Amygdala (tissue), 56 donors: ENCODE measurements at places on chromosomes 7 and 10.

GRCh38 chr10:129548600-129548999 is 81.6 kb downstream of the MGMT start:
- DNase-seq: no peak

DNA sequence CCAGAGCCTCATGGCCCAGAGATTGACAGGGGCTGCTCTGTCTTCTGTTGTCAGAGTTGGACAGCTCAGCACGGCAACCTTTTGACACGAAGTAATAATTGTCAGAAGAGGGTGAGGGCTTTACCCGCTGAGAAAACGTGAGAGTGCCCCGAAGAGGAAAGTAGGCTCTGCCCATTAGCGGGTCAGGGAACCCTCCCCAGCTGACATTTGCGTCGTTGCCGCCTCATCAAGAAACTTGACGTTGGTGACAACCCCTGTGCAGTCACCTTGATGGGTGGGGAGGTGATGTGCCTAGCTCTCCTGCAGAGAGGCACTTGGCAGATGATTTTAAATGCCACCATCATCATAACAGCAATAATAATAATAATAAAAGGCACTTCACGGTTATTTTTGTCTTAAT is 202.1 kb downstream of the USP6NL start:
- DNase-seq: no peak

DNA sequence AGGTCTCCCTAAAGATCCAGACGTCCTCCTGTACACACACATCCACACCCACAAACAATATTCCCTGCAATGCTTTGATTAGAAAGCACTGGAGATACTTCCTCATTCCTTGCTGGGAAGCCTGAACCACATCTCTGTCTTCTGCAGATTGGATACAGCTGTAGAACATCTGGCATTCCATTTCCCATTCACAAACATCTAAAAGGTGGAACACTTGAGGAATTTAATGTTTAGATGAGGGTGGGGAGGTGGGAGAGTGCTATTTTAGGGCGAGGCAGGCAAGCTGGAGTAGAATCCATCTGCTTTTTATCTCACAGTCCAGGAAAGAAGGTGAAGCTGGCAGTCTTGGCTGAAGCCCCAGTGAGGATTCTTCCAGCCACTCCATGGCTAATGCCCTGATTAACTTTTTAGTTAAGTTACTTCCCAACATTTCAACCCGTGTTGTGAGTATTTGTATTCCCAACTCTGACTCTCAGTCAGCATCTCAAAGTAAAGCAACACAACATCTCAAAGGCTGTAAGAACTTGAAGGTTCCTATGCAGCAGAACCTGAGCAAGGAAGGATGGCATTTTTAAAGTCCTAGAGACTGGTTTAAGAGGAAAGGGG is 46.1 kb downstream of the CYTH3 start:
- no peak for DNase-seq

- no peak for DNase-seq
Measured at GRCh38 chr10:48364659-48365405, 58.4 kb downstream of the MAPK8 start.

DNA sequence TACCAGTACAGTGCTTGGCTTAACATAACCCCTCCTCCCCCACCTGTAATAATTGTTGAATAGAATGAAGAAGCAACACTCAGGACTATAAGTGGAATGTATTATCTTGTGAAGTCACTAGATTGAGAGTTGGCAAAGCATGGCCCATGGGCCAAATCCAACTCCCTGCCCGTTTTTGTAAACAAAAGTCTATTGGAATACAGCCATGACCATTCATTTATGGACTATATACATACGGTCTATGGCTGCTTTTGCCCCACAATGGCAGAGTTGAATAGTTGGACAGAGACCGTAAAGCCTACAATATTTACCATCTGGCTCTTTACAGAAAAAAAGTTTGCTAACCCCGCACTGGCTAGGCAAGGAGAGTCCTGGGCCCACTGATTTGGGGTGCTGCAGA is 48.1 kb upstream of the CYCS start:
- DNase-seq: no peak

DNA sequence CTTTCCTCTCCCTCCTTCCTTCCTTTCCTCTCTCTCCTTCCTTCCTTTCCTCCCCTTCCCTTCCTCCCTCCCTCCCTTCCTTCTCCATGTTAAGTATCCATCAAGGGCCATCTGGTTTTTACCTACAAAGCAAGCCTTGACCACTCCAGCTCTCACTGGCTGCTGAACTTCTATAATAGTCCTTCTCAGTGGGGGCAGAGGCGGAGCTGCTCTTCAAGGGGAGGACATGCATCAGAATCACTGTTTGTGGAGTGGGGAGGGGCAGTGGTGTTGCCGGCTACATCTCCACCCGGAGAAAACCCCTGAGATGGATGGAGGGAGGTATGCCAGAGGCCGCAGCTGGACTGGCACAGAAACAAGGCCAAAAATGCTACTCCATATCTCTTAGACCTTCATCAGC is 25.9 kb downstream of the LAMB1 start:
- DNase-seq: no peak

DNA sequence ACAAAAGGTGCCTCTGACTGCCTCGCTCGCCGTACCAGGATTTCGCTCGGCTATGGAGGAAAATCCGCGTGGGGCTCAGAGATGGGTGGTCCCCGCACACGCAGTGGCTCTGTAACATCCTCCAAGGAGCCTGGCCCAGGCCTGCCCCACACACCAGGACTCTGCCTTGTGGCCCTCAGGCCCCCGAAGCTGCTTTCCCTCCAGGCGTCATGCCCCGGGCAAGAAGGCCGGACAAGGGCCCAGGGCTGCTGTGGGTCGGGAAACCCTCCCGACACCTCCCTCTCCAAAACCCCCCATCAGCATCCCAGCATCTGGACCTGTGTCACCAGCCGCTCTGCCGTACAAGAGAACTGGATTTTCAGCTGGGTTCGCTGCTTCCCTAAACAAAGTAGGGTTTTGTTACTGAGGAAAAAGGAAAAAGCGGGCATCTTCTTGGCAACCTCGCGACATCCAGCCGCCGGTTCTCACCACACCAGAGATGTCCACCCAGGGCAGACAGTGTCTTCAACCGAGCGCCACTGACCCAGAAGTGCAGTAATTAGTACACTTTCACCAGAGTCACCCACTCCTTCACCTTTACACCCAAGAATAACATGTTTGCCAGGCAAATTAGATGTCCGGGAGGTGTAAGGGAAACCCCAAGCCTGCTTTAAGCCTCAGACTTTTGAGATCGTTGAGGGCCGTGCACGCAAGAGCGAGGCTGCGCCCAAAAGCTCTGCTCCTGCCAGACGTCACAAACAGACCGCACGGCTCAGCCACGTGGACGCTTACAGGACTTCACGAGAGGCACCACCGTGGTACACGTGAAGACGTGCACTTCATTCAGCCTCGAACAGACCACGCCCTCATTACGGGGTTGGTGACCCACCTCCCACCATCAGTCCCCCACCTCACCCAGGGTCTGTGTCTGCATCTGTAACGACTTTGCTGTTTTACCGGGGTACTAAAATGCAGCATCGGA is 62.2 kb downstream of the DIP2C start:
- peak; percentile 40 for DNase-seq

GRCh38 chr7:101575721-101576120 is 53.4 kb downstream of the MYL10 start:
- no peak for DNase-seq

DNA sequence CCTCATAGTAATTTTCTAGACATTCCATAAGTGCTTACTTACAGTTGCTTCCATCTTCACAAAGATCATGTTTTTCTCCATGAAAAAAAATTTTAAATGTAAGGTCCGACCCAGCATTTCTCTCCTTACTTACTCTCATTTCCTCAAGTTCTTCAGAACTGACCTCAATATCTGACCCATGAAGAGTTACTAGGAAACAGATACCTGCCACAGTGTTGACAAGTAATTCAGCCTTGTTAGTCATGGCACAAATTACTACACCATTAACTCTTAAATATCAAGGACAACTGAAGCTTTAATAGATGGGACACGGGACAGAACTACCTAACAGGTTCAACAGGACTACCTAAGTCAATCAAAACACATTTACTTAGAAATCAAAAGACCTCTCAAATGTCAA is 316.2 kb downstream of the POM121L12 start:
- no peak for DNase-seq

- DNase-seq: no peak
Measured at GRCh38 chr7:70694434-70694970, 437.4 kb upstream of the GALNT17 start.

GRCh38 chr10:6504296-6504695 is 75.8 kb downstream of the PRKCQ start:
- no peak for DNase-seq

DNA sequence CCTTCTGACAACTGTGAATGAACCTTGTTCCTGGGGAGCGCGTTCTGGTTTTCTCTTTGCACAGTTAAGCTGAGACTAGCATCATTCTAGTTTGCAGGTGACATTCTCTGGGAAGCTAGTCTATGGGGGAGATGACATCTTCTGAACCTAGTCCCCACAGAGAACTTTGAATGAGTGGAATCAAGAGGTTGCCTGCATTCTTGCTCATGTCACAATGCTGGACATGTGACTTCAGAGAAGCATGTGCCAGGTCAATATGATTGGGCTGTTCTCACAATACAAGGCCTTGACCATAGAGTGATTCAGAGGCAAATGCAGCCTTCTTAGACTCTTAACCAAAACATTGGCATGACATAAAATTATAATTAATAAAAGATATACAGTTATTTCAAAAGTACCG is 22.1 kb downstream of the KLLN start:
- DNase-seq: no peak

DNA sequence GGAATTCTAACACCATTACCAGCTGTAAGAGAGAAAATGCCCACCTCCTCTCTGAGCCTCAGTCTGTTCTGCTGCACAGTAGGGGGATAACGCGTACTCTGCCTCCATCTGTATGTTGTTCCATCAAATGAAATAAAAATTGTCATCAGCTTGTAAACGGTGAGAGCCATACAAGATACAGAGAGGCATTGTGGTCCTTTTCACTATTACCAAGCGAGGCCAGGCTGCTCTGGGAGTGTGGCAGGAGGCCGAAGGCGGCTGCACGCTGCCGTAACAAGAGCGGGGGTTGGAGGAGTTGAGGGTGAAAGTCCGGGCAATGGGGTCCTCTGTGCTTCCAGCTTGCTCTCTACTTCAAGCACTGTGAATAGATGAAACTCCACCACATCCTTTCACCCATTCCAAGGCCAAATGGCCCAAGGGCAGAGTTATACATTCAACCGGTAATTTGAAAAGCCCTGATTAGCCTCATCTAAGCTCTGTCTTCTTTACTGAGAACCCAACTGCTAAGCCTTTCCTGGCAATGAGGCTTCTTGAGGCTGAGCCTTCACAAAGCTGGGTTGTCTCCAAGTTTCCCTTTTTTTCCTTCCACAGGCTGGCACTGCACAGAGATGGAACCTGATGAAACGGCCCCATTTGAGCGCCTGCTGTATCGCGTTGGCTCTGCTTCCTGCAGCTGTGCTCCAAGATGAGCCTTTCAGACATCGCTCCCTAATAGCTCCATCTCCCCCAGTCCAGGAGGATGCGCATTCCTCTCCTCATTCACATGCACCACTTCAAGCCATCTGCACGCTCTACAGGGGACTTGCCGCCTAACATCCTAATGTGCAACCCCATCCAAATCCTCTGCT is 47.2 kb downstream of the PYROXD2 start:
- no peak for DNase-seq

DNA sequence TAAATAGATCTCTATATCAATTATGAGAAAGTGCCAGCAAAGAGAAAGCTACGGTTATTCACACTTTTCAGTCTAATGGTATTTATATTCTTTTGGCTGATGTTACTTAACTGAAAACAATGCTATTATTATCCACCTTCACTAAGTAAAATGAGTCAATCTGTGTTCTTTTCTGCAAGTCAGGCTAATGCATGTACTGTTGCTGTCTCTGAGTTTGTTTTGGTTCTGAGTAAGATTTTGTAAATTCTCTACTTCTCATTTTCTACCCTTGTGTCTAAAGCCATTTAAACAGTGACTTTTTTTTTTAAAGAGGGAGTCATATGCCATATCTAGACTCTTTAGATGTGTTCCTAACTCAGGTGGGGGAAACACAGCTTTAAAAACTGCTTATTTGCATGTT is 7.5 kb downstream of the VWC2 start:
- no peak for DNase-seq

- no peak for DNase-seq
Measured at GRCh38 chr7:75854233-75854632, 24.6 kb upstream of the RHBDD2 start.

- no peak for DNase-seq
Measured at GRCh38 chr7:115965796-115966475, 64.6 kb downstream of the TFEC start.

DNA sequence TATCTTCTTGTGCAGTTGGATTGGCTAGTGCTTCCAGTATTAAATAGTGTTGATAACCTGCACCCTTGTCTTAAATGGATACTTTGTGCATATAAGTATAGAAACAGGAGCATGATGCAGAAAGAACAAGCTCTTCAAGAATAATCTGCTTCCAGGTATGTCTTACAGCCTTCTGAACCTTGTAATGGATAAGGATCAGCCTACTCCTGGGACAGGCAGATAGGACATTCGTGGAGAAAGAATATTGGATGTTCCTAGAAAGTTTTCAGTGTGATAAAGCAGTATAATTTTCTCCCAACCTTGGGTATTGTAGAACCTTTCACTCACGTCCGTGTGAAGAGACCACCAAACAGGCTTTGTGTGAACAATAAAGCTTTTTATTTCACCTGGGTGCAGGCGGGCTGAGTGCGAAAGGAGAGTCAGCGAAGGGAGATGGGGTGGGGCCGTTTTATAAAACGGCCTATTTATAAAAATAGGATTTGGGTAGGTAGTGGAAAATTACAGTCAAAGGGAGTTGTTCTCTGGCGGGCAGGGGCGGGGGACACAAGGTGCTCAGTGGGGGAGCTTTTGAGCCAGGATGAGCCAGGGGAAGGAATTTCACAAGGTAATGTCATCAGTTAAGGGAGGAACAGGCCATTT is 27.2 kb downstream of the C1GALT1 start:
- no peak for DNase-seq

DNA sequence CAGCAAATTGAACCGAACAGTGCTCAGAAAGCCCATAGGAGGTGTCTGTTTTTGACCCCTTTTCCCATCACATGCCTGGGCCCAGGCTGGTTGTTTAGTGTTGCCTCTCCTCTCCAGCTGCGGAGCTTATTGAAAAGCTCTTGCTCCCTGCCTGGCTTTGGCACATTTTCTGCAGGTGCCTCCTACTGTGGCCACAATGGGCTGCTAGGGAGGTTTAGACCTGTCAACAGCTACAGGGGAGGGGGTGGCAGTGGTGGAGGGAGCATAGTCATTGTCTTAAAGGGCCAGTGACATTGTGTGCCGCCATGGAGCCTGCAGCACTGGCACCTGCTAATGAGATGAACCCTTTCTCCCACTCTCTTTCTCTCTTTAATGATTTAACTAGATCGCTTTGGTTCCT is 13.2 kb upstream of the ENO4 start:
- DNase-seq: no peak

GRCh38 chr7:66696774-66697191 is 43.8 kb upstream of the RABGEF1 start:
- no peak for DNase-seq

- DNase-seq: no peak
Measured at GRCh38 chr10:91354166-91355075, 55.7 kb upstream of the HECTD2 start.
